ENCODE measurements at places on chromosomes 5 and 9.

DNA sequence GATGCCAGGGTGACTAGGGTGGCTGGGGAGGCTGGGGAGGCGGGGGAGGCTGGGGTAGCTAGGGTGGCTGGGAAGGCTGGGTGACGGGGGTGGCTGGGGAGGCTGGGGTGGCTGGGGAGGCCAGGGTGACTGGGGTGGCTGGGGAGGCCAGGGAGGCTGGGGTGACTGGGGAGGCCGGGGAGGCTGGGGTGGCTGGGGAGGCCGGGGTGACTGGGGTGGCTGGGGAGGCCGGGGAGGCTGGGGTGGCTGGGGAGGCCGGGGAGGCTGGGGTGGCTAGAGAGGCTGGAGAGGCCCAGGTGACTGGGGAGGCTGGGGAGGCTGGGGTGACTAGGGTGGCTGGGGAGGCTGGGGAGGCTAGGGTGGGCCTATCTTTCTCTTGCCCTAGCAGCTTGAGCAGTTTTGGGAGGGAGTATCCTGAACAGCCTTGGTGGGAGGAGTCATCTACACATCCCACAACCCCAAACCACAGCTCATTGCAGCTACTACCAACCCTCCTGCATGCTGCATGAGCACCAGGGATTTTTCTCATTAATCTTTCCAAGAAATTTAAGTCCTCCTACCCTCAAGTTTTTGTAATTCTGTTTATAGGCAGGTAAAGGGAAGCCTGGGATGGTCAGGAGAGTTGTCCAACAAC lies 203.2 kb upstream of the IRX1 start:
- no peak for DNase-seq

DNA sequence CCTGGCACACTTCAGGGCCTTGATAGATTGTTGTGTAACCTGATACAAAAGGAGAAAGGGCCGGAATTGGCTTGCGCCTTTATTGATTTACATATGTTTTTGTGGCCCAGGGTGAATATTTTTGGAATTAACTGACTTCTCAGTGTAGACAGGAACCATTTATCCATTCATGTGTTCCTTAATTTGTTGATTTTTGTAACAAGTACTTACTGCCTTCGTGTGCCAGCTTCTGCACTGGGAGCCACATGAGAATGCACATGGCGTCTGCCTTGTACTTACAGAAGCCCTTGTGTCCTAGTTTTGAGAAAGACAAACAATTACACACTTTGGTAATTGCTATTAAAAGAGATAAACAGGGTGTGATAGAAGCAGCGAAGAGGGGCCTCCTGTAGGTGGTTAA lies 26.4 kb downstream of the EHMT1 start:
- DNase-seq, result no peak

GRCh38 chr9:87004016-87004415 lies 56.7 kb upstream of the GAS1 start:
- no peak for DNase-seq

GRCh38 chr5:173720286-173720952 lies 104.0 kb upstream of the BOD1 start:
- no peak for DNase-seq

DNA sequence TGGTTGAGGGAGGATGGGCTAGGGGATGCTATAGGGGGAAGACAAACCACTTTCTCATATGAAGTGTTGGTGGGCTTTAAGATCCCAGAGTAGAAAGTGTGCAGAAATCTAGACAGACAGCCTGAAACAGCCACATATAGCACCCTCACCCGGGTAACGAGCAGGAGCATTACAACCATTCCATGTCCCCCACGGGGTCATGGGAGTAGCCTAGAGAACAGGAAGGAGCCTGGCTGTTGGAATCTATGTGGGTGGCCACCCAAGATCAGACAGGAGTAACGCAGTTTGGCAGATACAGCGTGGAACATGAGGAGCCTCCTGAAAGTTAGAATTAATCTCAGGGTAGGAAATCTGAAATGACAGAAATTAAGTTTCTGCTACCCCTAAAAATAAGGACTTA lies 146.1 kb upstream of the RAI14 start:
- DNase-seq, result no peak

DNA sequence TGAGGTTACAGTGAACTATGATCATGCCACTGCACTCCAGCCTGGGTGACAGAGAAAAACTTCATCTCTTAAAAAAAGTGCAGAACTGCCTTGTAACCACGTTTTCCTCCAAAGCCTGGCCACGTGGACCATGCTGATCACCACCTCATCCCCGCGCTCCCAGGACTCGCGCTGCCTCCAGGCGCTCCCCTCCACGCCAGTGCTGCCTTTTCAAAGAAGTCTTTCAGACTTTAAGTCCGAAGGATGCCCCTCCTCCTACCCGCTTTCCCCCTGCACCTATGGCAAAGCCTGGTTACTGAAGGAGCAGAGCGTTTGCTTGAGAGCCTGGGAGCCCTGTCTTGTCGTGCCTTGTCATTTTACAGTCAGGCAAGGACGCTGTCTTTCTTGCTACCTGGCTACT lies 43.8 kb downstream of the HABP4 start:
- DNase-seq, result no peak

GRCh38 chr5:115343855-115344254 lies 47.4 kb upstream of the CCDC112 start:
- DNase-seq, result no peak

- DNase-seq, result no peak
Measured at GRCh38 chr5:135444360-135444759, 2.8 kb downstream of the DCANP1 start.

DNA sequence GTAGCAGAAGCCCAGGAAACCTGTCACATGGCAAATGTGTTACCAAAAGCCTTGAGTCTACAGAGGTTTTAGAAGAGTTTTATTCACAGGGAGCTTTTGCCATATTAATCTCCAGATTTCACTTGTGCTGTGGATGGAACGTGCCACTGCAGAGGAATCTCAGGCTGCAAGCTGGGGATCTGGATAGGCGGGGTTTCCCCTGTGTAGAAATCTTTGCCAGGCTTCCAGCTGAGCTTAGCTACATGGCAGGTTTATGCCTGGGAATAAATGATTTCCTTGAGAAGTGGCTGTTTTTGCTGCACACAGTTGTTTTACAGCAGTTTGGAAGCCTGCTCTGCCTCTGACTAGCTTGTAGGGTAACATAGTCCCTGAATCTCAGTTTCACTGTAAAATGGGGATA lies 224.6 kb upstream of the PLPPR1 start:
- no peak for DNase-seq

DNA sequence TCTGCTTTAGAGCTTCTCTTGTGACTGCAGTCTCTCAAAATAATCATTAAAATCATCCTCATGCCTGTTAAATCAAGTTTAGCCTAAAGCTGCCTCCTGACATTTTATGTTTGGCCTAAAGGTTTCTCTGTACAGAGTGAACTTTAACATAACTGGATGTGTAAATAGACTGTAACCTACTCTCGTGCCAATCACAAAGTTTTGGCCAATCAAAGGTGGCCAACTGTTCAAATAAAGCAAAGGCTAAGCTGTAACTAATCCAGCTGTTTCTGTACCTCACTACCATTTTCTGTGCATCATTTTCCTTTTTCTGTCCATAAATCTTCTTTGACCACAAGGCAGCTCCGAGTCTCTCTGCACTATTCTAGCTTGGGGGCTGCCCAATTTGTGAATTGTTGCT lies 86.2 kb downstream of the GCNT1 start:
- DNase-seq, result no peak

DNA sequence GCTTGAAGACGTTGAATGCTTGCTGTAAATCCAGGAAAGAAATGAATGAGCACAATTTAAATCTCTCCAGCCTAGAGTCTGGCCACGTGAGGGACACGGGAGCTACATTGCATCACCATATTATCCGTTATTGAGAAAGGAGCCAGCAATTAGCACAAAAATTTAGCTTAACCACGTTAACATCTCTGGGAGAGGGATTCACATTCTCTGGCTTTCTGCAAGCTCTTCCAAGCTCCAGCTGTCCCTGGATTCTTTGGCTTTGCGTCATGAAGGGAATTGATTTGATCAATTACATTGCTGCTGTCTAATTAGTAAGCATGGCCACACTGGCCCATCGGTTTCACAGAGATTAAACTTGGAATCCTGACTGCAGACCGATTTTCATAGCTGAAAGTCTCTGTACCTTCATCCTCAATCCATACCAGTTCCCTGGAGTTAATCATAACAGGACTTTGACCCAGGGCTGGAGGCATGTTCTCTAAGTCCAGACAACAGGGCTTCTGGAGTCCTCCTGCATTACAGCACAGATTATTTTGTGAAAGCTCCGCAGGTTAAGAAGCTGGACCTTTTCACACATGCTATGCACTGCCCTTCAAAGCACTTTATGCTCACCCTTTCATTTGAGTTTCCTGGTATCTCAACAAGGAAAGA lies 31.6 kb downstream of the ADRA1B start:
- DNase-seq, result no peak

DNA sequence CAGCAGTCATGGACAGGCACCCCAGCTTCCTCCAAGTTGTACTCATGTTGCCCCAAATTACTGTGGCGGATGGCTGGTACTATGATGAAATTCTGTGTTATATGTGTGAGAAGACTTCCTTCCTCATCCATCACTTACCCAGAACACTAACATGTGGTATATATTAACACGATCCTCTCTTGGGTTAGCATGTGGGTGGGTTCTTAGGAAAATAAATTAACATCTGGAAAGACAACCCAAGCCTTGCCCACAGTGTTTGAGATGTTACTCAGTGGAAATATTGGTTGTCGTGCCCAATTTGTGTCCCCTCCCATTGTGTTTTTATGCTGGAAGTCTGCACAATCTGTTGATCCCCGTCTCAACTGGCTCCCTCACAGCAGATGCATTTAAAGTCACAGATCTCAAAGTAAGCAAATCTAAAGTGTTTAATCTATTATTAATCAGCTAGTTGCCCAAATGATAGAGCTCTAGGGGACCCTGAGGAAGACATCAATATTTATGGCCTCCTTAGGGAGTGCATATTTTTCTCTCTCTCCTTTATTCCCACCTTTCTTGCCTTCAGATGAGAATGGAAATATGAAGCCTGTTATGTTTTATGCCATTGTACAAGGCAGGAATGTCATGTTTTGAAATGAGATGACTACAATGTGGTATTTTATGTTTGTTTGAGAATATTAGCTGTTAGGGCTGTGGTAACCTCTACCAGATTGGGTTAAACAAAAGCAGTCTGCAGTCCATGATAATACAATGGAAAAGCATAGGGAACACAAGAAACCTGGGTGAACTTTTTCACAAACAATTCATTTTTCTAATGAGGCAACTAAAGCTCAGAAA lies 93.9 kb downstream of the GRIA1 start:
- DNase-seq, result no peak

GRCh38 chr5:151029179-151030055 lies 9.0 kb downstream of the GPX3 start:
- DNase-seq, result no peak

Measured in activated T-cell treated with anti-CD3 and anti-CD28 coated beads, Interleukin-2, amount 50 U/mL, for 48 hours (primary cell).